Endothelial cell (in vitro differentiated cells): ENCODE measurements at places on chromosomes 12 and 14. TPM values are rescaled to one million over a fixed set of nuclear protein-coding genes. Genes with fewer than 3 reads are reported as not detected.

Gene GABARAPL1
- total RNA-seq, result 133 TPM

Gene FOXN4
- not detected for total RNA-seq

Gene ZNF26
- 13.5 TPM for total RNA-seq

DNA sequence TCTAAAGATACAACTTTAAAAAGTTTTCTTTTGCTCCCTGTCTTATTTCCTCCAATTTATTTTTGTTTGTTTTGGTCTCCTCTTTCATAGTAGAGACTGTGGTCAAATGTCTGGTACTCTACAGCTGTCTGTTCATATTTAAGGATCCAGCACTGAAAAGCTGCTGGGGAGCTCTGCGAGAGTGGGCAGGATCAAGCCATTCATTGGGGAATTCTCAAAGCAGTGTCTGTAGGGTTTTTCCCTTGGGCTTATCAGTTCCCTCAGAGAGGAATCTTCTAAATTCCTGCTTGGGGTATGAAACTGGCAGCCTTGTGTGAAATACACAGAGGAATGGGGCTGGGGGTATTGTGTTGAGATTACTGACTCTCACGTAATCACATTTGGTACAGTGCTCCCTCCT, 52.3 kb downstream of the FNTB start:
- peaks cover 9% of the 10 kb centered on the region for H3K36me3 ChIP-seq
- H3K27ac ChIP-seq, result no peak overlapping the region
- no peak overlapping the region for H3K4me3 ChIP-seq
- H3K4me1 ChIP-seq, result peaks cover 2% of the 10 kb centered on the region
- no peak for DNase-seq

Gene PLEKHD1
- total RNA-seq, result 0.80 TPM
